Fibroblast of skin of back (primary cell): ENCODE measurements at places on chromosomes 11 and 22.
A peak's percentile ranks its signal among the peaks of the same experiment; 100 is the strongest.

- no peak for DNase-seq
These were observed 2.7 kb upstream of the GRAMD1B start for GRCh38 chr11:123427405-123427804.

GRCh38 chr22:19832476-19833108, 22.1 kb downstream of the GNB1L start:
- no peak for DNase-seq

GRCh38 chr11:70608568-70609470, 210.5 kb downstream of the CTTN start:
- DNase-seq: peak; percentile 18

GRCh38 chr22:44666207-44666585, 35.8 kb upstream of the PRR5 start:
- DNase-seq: no peak

DNA sequence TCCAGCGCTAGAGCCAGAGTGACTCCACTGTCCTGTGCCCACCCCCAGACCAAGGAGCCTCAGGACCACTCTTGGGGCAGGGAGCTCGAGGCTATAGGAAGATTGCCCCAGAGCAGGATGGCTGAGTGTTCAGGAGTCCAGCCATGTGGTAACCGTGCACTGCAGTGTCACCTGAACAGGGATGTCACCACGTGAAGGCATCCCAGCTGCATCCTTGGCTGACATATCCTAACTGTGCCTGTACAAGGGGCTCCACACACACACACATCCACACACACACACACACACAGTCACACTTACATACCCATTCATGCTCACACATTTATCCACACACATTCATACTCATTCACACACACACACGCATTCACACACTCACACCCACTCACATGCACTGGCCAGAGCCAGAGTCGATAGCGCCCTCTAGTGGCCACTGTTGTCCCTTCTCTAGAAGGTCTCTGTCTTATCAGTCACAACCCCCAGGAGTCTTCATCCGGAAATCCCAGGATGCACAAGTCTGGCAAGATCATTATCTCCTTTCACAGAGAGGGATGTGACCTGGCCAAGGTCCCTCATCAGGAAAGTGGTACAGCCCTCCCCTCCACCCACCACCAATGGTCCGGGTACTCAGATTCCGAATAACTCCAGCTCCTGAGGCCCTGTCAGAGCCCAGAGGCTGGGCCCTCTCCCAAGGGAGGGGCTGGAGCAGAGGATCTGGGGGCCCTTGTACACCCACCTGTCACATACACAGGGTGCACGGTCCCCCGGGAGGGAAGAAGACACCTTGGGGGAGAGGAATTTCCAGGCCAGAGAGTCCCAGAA, 55.1 kb downstream of the IGLL5 start:
- DNase-seq: peak; percentile 61

- DNase-seq: no peak
These were observed 7.6 kb upstream of the MSANTD2 start for GRCh38 chr11:124807660-124808270.

- DNase-seq: no peak
These were observed 715.9 kb upstream of the API5 start for GRCh38 chr11:42595876-42596275.

DNA sequence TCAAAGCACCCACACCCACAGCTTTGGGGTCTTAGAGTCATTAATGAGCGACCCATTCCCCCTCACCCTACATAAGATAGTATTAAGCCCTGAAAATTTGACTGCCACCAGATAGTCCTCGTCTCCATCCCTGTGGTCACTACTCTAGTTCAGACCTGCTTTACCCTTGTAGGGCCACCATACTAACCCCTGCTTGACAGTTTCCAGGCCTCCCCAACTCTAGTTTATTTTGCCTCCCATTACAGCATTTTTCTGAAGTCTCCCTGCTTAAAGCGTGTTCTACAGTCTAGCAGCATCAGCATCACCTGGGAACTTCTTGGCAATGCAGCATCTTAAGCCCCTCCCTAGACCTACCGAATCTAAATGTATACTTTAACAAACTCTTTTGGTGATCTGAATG, 192.4 kb downstream of the MAML2 start:
- DNase-seq: no peak

DNA sequence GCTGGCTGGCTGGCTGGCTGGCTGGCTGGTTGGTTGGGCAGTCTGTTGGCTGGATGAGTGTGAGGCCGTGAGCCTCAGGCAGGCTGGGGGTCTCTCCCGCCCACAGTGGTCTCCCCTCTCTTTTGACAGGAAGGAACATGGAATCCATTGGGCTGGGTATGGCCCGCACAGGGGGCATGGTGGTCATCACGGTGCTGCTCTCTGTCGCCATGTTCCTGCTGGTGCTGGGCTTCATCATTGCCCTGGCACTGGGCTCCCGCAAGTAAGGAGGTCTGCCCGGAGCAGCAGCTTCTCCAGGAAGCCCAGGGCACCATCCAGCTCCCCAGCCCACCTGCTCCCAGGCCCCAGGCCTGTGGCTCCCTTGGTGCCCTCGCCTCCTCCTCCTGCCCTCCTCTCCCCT, 1.9 kb downstream of the UPK2 start:
- no peak for DNase-seq

- no peak for DNase-seq
These were observed 26.5 kb upstream of the TMPRSS4 start for GRCh38 chr11:118050208-118050891.

GRCh38 chr11:69121021-69121420, 34.7 kb upstream of the SMIM38 start:
- no peak for DNase-seq

DNA sequence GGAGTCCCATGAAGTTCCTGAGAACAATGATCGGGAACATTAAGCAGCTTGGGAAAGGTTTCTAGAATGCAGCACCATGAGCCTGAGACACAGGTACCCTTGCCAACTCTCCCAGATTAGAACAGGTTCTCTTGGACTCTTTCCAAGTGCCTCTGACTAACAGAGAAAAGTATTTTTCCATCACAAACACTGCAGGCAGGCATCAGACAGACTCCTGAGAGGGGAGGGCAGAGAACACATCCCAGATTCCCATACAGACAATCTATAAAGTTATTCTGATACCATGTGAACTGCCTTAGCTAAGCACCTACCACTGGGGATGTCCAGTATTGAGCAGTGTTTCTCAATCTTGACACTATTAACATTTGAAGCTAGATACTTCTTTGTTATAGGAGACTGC, 27.3 kb downstream of the SERGEF start:
- DNase-seq: no peak

GRCh38 chr22:24926849-24927579, 19.5 kb downstream of the LHFPL7 start:
- DNase-seq: peak; percentile 17

DNA sequence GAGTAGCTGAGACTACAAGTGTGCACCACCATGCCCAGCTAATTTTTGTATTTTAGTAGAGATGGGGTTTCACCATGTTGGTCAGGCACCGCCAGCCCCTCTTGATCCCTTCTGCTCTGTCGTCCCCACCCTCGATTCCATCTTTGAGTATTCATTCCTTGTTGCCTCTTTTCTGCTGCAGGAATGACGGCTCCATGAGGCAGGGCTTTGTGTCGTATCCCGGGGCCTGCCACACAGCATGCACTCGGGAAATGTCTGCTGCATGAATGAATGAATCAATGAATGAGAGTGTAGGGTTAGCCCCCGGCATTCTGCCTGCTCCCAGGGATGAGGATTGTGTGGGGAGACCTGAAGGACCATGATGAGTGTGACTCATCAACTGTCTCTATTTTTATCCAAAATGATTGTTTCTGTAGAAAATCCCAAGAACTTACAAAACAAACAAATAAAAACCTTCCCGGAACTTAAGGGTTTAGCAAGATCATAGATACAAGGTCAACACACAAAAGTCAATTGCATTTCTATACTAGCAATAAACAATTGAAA, 54.6 kb upstream of the SLC22A12 start:
- peak; percentile 63 for DNase-seq

DNA sequence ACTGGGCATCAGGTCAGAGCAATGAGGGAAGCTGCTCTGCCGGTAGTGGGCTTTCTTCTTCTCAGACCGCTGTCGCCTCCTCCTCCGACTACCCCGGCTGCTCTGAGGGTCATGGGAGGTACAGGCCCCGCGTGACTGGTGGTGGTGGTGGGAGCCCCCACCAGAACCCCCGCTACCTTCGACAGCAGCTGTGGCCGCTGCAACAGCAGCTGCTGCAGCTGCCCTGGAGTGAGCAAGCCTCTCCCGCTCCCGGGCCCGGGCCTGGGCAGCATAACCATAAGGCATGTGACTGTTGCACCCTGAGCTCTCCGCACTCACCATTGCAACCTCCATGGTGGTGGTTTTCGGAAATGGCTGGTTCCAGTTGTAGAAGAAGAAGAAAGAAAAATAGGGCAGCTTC, 4.5 kb downstream of the KCNA4 start:
- no peak for DNase-seq

GRCh38 chr11:9884601-9885000, 220.7 kb downstream of the SWAP70 start:
- no peak for DNase-seq
